ELR (cell line): ENCODE measurements at places on chromosomes 13 and 19.

- no peak for DNase-seq
Measured at GRCh38 chr13:38620876-38621275, 66.0 kb upstream of the FREM2 start.

GRCh38 chr19:33693678-33694077 is 71.9 kb downstream of the CHST8 start:
- DNase-seq = no peak

DNA sequence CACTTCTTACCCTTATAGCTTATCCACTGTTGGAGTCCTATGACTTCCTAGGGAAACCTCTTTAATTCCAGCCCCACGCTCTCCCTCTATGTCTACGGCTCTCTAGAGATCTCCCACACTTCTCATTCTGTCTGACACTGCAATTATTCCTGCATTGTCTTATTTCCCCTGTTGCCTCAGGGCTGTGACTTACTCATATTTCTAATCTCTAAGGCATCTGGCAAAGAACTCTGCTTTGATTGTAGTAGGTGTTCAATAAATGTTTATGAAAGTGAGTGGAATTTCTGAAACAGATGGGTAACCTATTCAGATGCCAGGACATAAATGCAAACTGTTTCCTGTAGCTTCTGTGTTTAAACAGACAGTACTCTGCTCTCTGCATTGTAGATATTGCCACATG is 102.4 kb upstream of the SERTM1 start:
- DNase-seq = peak; percentile 41

DNA sequence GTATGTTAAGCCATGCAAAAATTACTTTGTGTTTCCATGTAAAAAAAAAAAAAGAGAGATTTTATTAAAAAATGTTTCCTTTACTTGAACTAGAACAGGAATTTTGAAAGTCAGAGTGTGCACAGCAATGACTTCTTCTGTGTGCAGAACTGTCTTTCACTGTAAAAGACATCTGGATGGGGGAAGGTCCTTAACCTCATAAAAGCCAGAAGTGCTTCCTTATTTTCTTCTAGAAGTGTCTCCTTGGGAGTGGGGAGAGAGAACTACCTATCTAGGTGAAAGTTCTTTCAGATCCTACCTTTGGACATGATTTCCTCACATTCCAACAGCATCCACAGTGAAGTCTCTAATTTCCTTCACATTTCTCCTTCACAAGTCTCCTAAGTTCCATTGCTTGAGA is 360.3 kb downstream of the FGF14 start:
- no peak for DNase-seq

- peak; percentile 53 for DNase-seq
Measured at GRCh38 chr13:27338816-27339215, 68.2 kb downstream of the RASL11A start.

- DNase-seq = peak; percentile 11
Measured at GRCh38 chr13:34201050-34201913, 383.3 kb downstream of the RFC3 start.

DNA sequence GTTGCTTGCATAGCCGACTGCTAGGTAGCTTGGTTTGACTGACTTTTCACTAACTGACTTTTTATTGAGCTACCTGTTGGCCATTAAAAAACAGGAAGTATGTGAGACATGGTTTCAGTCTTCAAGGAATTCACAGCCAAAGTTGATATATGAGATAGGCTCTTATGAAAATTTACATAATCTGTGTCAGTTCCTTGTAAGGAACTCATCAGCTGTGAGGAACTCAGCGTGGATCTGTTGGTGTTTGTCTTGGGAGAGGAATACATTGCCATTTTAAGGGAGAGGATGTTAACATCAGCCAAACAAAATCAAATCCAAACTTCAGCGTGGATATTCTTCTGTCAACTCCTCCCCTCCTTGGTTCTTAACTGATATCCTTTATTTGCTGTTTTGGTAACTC is 2.0 kb downstream of the RNF113B start:
- peak; percentile 20 for DNase-seq

GRCh38 chr19:57689750-57690149 is 8.0 kb downstream of the ZNF551 start:
- no peak for DNase-seq

DNA sequence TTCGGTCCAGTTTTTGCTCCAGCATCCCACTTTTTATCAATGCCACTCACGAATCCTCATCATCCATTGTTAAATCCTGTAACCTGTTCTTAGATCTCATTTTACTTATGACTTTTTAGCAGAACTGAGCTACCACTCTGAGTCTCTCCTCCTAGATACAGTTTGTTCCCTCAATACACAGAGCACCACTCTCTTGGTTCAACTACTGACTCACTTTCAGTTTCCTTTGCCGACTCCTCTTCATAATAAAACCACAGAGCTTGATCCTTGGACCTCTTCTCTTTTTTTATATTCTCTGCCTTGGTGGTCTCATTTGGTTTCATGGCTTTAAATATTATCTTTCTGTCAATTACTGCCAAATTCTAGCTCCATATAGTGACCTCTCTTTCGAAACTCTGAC is 150.3 kb downstream of the SLITRK5 start:
- DNase-seq = peak; percentile 63

DNA sequence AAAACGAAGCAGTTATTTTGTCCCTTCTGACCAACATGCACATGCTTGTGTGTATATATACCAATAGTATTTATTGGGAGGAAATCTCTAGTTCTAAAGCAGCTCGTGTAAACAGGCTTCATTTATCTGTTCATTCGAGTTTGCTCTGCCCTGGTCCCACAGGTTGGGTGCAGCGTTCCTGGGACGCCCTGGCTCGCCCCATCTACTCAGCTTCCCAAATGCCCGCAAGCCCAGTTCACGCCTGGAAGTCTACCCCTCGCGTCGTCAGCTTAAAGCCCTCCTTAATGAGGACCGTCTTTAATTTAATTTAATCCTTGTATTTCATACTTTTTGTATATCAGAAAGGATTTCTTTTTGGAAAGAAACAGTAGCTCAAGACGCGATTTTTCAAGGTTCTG is 604 bp downstream of the THSD1 start:
- peak; percentile 21 for DNase-seq

DNA sequence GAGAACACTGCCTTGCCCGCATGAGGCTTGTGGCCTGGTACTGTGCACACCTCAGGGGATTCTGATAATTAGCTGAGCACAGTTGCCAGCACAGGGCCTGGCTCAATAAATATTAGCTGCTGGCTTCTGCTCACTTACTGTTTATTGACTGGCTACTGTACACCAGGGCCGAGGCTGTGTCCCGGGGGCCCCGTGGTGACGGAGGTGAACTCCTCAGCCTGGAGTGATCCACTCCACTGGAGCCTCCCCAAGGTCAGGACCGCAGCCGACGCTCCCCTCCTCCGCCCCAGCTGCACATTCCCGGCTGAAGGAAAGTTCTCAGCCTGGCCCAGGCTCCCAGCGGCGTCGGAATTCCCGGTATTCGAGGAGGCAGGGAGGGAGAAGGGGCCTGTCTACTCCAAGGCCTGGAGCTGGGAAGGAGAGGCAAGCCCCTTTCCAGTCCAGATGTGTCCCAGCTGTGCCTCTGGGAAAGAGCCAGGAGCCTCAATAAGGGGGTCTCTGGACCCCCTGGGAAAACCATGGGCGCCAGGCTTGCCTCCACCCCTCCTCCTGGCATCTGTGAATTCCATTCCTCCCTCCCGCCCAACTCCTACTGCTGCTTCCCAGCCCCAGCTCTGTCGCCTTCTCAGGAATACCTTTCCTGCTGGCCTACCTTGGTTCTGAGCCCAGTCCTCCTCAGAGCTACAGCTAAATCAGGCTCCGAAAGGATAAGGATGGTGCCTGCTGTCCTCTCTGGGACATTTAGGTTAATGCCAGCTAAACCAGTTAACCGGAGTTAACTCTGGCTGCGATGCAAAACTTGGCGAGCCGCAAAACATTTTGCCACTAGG is 7.3 kb downstream of the RPS16 start:
- peak; percentile 72 for DNase-seq

DNA sequence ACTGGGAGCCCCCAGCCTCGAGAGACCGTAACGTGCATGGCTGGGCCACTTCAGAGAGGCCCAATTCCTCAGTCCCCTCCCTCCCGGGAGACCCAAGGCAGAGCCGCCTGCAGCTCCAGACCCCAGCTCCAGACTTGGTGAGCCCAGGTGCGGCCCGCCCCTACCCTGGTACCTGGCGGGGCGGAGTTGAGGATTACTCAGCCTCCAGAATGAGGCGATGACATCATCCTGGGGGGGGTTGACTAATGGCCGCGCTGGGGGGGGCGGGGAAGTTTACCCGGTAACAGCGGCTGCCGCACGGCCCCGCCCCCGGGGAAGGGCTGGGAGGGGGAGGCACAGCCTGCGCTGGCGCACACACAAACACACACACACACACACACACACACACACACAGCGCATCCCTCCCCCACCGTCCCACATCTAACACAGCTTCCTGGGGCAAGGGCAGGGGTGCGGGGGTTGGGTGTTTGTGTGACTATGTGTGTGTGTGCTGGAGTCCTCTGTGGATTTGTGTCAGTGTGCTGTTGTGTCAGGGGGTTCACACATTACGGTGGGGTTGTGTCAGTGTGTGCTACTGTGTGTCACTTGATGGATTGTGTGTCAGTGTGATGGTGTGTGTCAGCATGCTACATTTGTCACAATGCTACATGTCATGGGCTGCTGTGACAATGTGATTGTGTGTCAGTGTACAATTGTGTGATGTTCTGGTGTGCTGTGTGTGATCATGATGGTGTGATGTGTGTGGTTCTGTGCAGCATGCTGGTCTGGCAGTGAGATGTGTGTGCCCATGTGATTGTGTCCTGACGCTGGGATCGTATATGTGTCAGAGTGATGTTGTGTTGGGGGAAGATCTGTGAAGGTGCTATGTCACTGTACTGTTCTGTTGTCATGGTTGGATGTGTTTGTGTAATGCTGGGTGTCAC is 10.3 kb upstream of the BBC3 start:
- DNase-seq = peak; percentile 84

- no peak for DNase-seq
Measured at GRCh38 chr13:108146642-108147041, 68.7 kb downstream of the LIG4 start.

DNA sequence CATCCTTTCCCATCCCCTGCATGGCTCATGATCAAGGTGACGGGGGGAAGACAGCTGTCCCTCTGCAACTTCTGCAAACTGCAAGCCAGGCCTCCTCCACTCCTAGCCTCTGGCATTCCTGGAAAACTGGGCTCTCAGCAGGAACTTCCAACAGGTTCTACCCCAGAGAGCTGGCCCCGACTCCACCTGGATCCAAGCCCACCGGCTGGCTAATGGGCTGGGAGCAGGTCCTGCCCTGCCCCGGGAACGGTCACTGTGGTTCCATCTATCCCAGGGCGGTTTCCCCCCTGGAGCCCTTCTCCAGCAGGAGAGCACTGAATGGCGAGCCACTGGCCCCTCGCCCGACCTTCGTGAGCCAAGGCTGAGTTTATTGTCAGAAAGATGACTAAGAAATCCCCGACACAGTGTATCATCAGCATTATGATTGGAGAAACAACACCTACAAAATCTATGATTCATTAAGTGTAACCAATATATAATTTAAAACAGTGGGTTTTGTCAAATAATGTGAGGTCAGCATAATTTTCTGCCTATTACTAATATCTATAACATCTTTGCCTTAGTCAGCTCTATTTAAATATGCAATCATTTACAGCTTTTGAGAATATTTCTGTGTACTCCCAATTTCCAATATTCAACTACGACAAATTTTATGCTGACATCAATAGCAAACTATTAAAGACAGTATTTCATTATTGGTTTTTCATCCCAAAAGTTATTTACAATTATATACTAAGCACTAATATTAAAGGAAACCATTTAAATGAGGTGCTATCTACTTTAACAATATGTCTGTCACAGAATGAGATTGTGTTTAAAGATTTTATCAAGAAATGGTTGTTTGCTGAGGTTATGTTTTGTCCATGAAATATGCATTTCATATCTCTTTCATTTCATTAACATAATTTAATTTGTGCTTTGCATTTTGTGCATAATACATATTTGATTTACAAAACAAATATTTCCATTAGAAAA is 133.0 kb downstream of the URI1 start:
- DNase-seq = no peak

GRCh38 chr13:112783978-112784371 is 94.1 kb downstream of the ATP11A start:
- DNase-seq = no peak

DNA sequence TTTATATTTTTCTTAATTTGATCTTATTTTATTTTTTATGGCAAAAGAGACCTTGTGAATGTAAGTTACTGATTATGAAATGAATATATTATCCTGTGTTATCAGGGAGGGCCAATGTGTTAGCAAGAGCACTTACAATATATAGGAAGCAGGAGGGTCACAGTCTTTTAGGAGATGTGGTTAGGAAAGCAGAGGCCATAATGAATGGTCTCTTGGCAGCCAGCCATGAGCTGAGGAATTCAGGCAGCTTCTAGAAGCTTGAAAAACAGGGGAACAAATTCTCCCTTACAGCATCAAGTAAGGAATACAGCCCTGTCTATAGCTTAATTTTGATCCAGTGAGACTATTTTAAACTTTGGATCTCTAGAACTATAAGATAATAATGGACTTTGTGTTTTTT is 2374.6 kb downstream of the PCDH9 start:
- DNase-seq = peak; percentile 31

GRCh38 chr13:114212158-114212495 is 22.6 kb upstream of the CDC16 start:
- peak; percentile 81 for DNase-seq

DNA sequence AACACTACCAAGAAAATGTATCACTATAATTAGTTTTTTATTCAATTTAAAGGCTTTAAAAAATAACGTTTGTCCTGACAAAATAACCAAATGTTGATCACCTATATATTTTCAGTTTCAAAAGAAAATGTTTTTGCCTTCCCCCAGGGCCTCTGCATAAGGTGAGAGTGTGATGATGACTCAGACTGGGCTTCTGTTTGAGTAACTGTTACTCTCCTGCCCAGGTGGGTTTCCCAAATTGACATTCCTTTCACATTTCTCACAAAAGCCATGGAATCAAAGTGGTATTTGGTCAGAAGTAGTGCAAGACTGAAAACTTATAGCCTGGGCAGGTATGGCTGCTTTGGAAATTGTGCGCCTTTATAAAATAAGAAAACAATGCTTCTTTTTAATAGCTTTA is 180.6 kb downstream of the COG6 start:
- no peak for DNase-seq

- peak; percentile 93 for DNase-seq
Measured at GRCh38 chr13:46552889-46553520, at the start of gene LRCH1. Gene LRCH1 (plus strand): TSS chr13:46553170. CDS start chr13:46553397, 227 bp downstream.

DNA sequence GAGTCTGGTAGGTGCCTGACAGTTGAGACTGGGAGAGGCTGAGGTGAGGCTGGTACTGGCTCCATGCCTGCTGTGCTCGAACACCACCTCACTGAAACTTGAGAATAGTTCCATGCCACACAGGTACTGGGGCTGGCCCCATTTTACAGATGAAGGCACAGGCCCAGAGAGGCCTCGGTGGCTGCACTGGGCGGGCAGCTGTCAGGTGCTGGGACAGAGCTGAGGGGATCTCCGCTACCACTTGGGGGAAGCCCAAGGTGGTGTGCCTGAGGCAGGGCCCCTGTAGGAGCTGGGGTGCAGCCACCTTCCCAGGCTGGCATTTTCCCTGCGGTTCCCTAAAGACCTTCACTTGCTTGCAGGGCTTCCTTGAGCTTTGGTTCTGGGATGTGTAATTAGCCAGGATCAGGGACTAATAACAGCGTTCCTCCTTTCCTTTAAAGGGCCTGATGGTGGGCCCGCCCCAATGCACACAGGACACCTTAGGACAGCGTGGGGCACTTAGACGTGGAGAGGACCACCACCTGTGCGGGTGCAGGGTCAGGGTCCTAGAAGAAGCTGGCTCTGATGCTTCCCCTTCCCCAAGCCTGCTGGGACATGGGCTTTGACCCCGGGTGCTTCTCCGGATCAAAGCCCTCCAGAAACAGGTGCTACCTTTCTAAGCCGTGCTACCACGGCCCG is 23.6 kb downstream of the CAPN12 start:
- no peak for DNase-seq
